ENCODE measurements at places on chromosomes 5 and 9.

GRCh38 chr5:150158170-150158949 is 2.7 kb upstream of the PDGFRB start:
- no peak for DNase-seq

GRCh38 chr5:36561601-36562000 is 44.8 kb upstream of the SLC1A3 start:
- no peak for DNase-seq

GRCh38 chr9:95090023-95090791 is 227.3 kb downstream of the FANCC start:
- no peak for DNase-seq

- DNase-seq, result no peak
Observed at GRCh38 chr9:118455259-118455658, 751.1 kb downstream of the TLR4 start.

GRCh38 chr9:123568691-123569688 is 213.0 kb downstream of the CRB2 start:
- no peak for DNase-seq

DNA sequence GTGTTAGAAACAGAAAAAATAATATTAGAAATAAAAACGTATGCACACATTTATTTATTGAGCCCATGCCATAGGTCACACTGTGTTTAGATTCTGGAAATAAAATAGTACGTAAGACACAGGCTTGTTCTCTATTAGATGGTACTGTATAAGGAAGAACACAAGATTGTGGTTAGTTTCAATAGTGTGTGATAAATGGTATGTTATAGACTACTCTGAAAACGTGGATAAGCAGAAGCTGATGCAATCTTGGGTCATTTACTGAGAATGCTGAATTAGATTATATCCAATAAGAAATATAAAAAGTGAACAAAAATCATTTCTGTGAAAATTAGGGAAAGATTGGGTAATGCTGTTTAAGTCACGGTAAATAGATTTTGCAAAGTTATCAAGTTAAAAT is 1456.4 kb upstream of the ACO1 start:
- no peak for DNase-seq

GRCh38 chr5:886716-887325 is 5.8 kb downstream of the BRD9 start:
- DNase-seq, result no peak

DNA sequence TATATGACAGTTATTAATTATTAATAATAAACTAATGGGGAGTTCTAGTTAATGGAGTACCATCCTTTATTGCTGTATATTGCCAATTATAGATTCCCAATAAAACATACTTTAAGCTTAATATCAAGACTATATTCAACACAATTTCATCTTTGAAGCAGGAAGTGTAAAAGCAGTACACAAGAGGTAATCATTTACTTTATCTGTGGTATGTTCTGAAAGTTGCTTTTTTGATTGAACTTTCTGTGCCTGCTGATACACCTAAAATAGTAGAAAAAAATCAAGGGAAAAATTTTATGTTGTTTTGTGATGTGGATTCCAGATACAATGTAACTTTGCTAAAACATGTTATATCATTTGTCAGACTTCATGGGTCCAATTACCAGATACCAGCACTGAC is 58.0 kb downstream of the ACO1 start:
- DNase-seq, result no peak

DNA sequence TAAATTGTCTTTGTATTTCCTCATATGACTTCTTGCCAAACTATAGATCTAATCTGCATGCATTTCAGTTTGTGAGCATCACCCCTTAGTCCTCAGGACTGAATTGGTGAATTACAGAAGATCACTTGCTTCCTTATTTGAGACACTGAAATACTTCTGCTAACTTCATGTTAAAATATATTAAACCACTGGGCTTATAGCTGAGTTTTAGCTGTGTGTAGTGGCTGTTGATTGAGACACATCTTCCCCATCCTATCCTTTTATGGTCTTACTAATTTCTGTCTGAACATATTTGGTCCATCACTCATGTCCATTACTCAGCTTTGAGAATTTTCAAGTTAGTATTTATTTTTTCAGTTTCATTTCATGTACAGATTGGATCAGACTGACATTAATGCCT is 295.9 kb downstream of the PSAT1 start:
- no peak for DNase-seq

GRCh38 chr5:161165998-161166660 is 314.1 kb upstream of the ATP10B start:
- DNase-seq, result no peak

- no peak for DNase-seq
Observed at GRCh38 chr5:138564242-138564641, 11.0 kb downstream of the HSPA9 start.

GRCh38 chr5:40240111-40240510 is 439.6 kb upstream of the PTGER4 start:
- DNase-seq, result no peak

GRCh38 chr9:76082057-76082456 is 191.6 kb downstream of the PCSK5 start:
- DNase-seq, result no peak

GRCh38 chr9:35910613-35911359 is 1.5 kb downstream of the SPAAR start:
- DNase-seq, result peak; percentile 71

DNA sequence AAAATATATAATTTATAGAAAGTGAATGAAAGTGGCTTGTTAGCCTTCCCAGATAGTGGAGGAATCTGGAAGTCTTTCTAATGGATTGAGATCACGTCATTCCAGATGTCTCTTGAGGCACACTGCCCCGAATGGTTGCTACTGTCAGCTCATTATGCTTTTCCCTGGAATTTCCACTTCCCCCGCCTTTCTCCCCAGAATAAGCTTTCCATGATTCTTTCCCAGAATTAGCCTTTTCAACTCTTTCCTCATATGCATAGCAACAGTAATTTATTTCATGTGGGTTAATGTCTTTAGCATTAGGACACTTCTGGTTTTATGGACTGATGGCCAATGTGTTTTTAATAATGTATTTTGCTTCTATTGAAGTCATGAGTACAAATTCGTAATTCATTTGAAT is 81.5 kb downstream of the PALM2AKAP2 start:
- DNase-seq, result no peak

DNA sequence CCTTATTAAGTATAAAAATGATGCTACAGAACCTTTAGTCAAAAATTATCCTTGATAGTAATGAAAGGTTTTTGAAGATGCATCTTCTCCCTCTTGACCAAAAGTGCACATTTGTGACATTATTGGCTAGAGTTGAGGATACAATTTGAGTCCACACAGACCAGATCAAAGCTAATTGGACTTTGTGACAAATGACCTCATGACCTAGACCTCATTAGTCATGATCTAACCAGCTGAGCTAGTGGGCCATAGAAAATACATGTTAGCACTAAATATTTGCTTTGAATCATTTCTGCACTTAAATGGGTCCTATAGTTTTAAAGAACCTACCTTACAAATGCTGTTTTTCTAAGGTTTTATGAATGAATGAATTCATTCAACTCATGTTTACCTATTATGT is 182.1 kb downstream of the RFX3 start:
- no peak for DNase-seq

DNA sequence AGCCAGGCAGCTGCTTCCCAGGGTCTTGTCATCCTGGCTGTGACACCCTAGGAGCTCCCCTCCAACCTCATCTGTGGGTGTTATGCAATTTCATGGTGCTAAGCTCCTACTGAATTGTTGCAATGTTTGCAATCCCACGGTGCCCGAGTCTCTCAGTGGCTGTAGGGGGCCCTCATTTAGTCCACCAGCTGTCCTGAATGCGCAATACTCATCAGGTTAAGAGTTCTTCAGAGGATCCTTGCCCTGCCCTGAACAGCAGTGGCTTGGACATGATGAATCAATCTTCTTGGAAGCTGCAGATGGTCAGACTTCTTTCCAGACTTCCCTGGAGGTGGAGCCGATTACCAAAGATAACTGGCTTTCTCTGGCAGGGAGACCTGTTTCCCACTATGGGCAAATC is 584.1 kb downstream of the CCDC171 start:
- no peak for DNase-seq

DNA sequence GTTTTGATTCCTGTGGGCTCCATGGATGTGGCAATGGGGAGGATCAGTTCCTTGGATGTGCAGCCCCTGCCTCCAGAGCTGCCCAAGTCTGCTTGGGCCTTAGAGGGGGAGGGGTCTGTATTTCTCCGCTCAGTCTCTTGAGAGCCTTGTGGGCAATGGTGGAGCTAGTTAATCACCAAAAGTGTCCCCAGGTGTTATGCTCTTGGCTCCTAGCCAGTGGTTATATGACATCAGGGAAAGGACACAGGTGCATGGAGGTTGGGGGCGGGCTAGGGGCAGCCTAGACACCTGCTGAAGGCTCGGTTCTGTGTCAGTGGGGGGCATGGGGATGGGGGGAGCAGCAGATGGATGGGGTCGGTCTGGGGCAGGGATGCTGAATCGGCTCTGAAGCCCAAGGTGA is 12.4 kb upstream of the ARAP3 start:
- no peak for DNase-seq

- DNase-seq, result no peak
Observed at GRCh38 chr9:27053369-27054022, 48.0 kb upstream of the LRRC19 start.

GRCh38 chr9:113153599-113153998 is 2.8 kb downstream of the SLC31A2 start:
- no peak for DNase-seq

DNA sequence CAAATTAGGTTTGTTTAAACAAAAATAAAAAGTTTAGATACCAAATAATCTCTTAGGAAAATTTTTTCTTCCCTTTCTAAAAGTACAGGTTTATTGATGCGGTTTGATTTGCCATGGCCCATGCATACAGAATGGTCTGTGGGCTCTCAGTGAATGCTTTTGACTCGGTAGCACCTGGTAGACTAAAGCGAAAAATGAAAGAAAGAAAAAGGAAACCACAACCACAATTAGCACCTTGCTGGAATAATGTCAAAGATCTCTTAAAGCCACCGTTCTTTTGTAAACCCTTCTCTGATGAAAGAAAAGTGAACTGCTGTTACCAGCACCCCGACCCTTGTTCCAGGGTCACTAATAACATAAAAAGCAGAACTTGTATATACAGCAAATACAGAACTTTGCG is 157.9 kb downstream of the NFIB start:
- no peak for DNase-seq

DNA sequence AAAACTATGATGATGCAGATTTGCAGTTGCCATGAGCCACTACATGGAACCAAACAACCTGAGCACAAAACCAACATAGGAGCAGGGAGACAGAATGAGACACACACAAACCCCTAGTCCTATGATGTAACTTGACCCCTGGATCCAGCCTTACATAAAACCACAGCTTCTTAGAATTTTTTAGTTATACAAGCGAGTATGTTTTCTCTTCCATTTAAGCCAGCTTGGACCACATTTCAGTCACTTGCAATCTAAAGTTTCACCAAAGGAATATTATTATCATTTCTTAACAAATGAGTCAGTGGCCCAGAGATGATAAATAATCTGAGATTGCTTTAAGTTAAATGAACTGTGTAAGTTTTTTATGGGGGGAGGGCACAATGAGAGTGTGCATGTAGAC is 6.8 kb downstream of the SPOCK1 start:
- no peak for DNase-seq

GRCh38 chr9:135123773-135124134 is 36.3 kb downstream of the OLFM1 start:
- DNase-seq, result no peak

DNA sequence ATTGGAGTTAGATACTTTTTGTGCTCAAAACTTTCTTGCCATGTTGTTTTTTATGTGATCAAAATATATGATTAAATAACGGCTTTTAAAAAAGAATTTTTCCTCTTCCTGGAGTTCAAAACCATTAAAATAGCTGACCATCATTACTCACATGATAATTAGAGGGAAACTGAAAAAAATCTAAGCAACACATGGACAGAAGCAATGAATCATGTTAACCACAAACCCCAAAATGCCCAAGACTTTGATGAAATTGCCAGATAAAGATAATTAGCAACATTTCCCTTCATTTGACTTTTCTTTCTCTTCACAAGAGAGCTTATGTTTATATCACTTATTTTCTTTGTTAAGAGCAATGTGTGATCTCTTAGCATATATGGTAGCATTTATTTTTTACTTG is 1294.2 kb downstream of the EFNA5 start:
- no peak for DNase-seq

All from natural killer cell (primary cell).